ENCODE measurements at places on chromosomes 1 and 21. TPM values are rescaled to one million over a fixed set of nuclear protein-coding genes. Genes with fewer than 3 reads are reported as not detected.

DNA sequence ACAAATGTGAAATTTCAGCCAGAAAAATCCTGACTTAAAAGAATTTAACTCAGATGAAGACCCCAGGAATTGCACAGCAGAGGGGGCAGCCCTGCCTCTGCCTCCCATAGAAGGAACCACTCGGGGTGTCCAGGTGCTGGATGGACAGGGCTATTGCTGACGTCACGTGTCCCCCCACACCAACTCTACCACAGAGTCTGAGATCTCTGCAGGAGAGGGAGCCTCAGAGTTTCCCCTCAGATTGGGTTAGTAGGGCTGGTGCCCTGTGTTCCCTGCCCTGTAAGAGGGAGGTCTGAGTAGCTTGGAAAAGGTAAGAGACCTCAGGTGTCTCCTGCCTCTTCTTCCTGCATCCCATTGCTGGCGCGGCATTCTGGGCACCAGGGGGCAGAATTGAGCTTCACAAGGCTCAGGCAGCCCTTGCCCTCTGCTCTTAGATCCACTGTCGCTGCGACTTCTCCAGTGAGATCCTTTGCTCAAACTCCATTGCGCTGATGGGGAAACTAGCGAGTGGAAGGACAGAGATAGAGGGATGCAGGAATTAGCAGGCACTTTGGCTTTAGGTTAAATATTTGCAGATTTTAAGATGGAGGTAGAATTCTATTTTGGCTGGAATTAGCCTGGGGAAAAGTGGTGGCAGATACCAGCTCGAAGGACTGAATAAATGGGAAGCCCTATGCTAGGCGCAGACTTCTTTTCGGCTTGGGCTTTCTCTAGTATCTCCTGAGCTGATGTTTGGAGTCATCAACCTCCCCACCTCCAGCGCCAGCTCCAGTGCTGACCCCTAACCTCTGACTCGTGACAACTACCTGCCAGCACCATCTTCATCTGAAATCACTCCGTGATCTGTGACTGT is 42.8 kb upstream of the DMBX1 start:
- no peaks in the 10 kb centered on the region for H3K27me3 ChIP-seq
- DNase-seq: peak; percentile 65
- H3K4me3 ChIP-seq: no peak overlapping the region
- H3K27ac ChIP-seq: no peak overlapping the region

GRCh38 chr1:168031627-168032026 is 94.8 kb upstream of the MPC2 start:
- H3K27ac ChIP-seq: no peak overlapping the region
- no peaks in the 10 kb centered on the region for H3K27me3 ChIP-seq
- no peak overlapping the region for H3K4me3 ChIP-seq
- peaks cover 6% of the 10 kb centered on the region for H3K4me1 ChIP-seq
- DNase-seq: no peak
- no peaks in the 10 kb centered on the region for H3K36me3 ChIP-seq

KIF26B gene
- 0.50 TPM for total RNA-seq

CAPZA1 gene
- 54.0 TPM for total RNA-seq

PGLYRP4 gene
- not detected for total RNA-seq

GBP3 gene
- total RNA-seq: 11.0 TPM

GRCh38 chr1:11245904-11246719 is 16.2 kb downstream of the MTOR start:
- H3K27me3 ChIP-seq: no peaks in the 10 kb centered on the region
- no peak overlapping the region for H3K4me3 ChIP-seq
- no peaks in the 10 kb centered on the region for H3K4me1 ChIP-seq
- H3K27ac ChIP-seq: no peak overlapping the region

- H3K27ac ChIP-seq: peak within 1 kb of the TSS; percentile 91
- no peaks in the 10 kb centered on the region for H3K36me3 ChIP-seq
- H3K4me1 ChIP-seq: no peaks in the 10 kb centered on the region
These were observed at the start of gene HHAT for GRCh38 chr1:210328746-210329503. HHAT (plus strand) TSS chr1:210328902; CDS start chr1:210348976, 20,074 bp downstream.

DNA sequence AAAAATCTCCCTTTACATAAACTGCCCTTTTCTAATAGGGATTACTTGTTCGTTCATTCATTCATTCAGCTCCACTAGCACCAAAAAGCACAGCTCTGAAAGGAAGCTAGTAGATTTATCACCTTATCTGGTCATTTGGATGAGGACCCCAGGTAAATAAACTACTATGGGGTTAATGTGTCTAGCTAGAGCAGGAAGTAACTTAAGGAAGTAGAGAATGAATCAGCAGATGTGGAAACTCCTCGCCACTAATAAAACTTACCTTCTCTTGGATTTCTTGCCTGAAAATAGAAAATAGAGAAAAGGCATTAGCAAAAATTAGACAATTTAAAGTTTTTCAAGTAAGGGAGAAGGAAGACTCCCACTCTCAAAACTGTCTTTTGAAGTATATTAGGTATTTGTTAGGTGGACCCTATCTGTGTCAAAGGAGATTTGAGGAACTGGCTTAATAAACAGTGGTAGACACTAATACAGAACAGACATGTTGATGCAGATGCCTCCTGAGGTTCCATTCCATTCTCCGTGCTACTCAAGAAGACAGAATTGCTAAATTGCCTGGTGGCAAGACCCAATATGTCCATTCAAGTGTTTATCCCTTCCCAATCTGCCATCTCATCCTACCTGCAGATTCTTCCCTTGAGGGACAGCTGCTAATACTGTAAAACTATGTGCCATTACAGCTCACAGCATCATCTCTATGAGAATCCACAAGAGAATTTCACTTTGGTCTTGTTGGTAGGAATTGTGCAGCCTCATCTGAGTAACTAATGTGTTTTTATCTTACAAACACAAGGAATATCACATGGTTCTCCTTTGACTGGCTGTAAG is 14.9 kb downstream of the SELL start:
- no peaks in the 10 kb centered on the region for H3K27me3 ChIP-seq
- H3K27ac ChIP-seq: no peak overlapping the region
- H3K36me3 ChIP-seq: no peaks in the 10 kb centered on the region
- no peak overlapping the region for H3K4me3 ChIP-seq
- no peaks in the 10 kb centered on the region for H3K4me1 ChIP-seq

TNNI3K gene
- 1.0 TPM for total RNA-seq

- no peak overlapping the region for H3K27ac ChIP-seq
These were observed 345.4 kb upstream of the NCAM2 start for GRCh38 chr21:20652846-20653245.

DNA sequence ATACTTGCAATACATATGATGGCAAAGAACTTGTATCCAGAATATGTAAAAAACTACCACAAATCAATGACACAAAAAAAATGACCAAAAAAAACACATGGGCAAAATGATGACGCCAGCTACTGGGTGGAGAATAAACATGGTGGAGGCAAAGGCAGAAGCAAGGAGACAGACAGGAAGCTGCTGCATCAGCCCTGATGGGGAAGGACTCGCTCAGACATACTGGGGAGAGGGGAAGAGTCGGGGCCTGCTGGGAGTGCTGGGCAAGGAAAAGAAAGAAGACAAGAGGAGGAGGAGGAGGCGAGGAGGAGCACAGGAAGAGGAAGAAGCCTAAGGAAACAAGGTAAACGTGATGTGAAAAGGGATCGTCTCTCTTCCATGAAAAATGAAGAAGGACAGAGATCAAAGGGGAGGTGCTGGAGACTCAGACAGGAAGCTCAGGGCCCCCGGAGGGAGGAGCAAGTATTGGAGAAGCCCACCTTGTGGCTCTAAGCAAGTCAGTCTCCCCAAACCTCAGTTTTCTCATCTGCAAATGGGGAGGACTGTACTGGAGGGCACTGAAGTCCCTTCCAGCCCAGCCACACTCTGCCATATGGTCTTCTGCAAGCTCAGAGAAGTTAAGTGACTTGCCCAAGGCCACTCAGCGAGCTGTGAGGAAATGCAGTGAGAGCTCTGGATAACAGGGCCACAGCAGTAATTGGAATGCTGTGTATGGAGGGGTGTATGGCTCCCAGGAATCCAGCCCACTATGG is 24.2 kb downstream of the OLFML2B start:
- H3K4me1 ChIP-seq: peaks cover 2% of the 10 kb centered on the region
- no peaks in the 10 kb centered on the region for H3K27me3 ChIP-seq
- H3K4me3 ChIP-seq: no peak overlapping the region
- no peak overlapping the region for H3K27ac ChIP-seq
- no peak for DNase-seq
- no peaks in the 10 kb centered on the region for H3K36me3 ChIP-seq

GRCh38 chr1:93443454-93443853 is 4.5 kb upstream of the FNBP1L start:
- no peak overlapping the region for H3K27ac ChIP-seq
- no peaks in the 10 kb centered on the region for H3K36me3 ChIP-seq
- no peaks in the 10 kb centered on the region for H3K4me1 ChIP-seq
- DNase-seq: no peak
- H3K4me3 ChIP-seq: no peak overlapping the region

USH2A gene
- total RNA-seq: 0.11 TPM

- no peaks in the 10 kb centered on the region for H3K36me3 ChIP-seq
- DNase-seq: no peak
- H3K4me3 ChIP-seq: no peak overlapping the region
- no peaks in the 10 kb centered on the region for H3K27me3 ChIP-seq
- peaks cover 8% of the 10 kb centered on the region for H3K4me1 ChIP-seq
- no peak overlapping the region for H3K27ac ChIP-seq
These were observed 38.4 kb downstream of the ADAMTS1 start for GRCh38 chr21:26806801-26807295.

SIKE1 gene
- total RNA-seq: 22.8 TPM

DNA sequence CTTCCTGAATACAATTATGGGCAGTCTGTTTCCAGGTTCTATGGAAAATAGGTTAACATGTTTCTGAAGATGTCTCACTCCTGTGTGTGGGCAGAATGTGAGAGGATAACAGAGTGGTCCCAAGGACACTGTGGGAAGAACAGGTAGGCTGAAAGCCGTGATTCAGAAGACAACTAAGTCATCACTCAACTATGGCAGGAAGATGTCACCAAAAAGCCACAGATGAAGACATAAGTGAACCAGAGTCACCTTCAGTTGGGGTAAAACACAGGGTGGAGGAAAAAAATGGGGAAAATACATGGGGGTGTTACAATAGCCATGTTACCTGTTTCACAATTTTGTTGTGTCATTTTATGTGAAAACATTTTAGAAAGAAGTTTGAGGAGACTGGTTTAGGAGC is 75.1 kb downstream of the UCHL5 start:
- no peak overlapping the region for H3K4me3 ChIP-seq
- no peaks in the 10 kb centered on the region for H3K4me1 ChIP-seq
- H3K27me3 ChIP-seq: no peaks in the 10 kb centered on the region
- H3K27ac ChIP-seq: no peak overlapping the region
- DNase-seq: no peak
- H3K36me3 ChIP-seq: no peaks in the 10 kb centered on the region

NTNG1 gene
- total RNA-seq: 0.83 TPM

- H3K36me3 ChIP-seq: no peaks in the 10 kb centered on the region
- no peak for DNase-seq
- H3K27me3 ChIP-seq: no peaks in the 10 kb centered on the region
These were observed 25.7 kb upstream of the ERO1B start for GRCh38 chr1:236307435-236307834.

DNA sequence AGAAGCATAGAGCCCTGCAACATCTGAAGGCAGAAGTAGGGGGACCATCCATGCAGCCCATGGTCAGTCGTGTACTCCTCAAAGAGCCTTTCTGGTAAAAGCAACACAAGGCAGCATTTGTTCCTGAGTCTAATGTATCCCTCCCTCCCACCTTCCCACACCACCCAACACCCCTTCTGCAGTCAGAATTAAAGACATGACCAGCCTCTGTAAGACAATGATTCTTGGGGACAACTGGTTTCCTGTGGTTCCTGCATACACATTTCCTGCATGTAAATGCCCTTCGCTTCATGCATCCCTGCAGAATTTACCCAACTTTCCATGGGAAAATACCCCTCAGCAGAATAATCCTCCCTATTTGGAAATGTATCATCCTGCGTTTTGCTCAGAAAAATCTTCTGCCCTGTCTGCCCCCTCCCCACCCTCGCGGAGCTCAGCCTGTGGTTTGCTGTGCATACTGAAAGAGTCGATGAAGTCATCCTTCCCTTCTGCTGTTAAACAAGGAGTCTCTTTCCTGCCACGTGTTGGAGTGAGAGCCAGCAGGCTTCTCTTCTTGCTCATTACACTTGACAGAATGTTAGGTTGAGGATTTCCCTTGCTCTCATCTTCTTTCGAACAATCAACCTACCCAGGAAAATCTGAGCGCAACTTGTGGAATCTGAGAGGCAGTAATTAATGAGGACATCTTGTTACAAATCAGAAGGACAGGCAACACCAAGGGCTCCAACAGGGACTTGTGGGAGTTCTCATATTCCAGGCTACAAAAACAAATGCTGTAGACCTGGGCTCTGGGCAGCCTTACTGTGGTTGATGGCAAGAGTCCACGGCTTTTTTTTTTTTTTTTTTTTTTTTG is 4.7 kb downstream of the TNN start:
- DNase-seq: no peak
- H3K4me1 ChIP-seq: no peaks in the 10 kb centered on the region
- H3K27me3 ChIP-seq: no peaks in the 10 kb centered on the region
- no peak overlapping the region for H3K27ac ChIP-seq
- H3K4me3 ChIP-seq: no peak overlapping the region

Data from ovary (tissue), 10 donors.